ENCODE measurements at places on chromosomes 4 and X. TPM values are rescaled to one million over a fixed set of nuclear protein-coding genes. Genes with fewer than 3 reads are reported as not detected.

GRCh38 chrX:15977644-15978043, 123.0 kb upstream of the AP1S2 start:
- DNase-seq = no peak

- no peak for DNase-seq
These were observed 2.1 kb downstream of the JAKMIP1 start for GRCh38 chr4:6198278-6198677.

- DNase-seq = no peak
These were observed 68.9 kb downstream of the SH2D1A start for GRCh38 chrX:124415115-124415800.

DNA sequence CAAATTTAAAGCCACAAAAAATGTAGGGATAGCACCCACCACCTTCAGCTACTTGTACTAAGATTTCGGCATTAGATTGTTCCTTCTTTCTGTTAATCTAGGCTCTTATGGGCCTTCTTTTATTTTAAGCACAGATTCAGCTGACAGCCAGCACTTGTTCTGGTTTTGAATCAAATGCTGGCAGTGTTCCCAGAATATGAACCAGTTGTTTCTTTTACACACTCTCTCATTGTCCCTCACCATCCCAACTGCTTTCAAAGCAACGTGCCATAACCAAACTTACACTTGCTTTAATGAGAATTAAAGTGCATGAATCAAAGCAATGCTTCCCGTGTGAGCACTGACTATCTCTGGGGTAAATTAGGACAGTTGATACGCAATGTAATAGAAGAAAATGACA, 744.5 kb upstream of the FAM241A start:
- DNase-seq = no peak

The PNMA6E gene
- total RNA-seq = not detected

The CSAG2 gene
- total RNA-seq = not detected

The PDLIM3 gene
- not detected for total RNA-seq

The GSTCD gene
- 5.7 TPM for total RNA-seq

The CCDC149 gene
- 0.75 TPM for total RNA-seq

The CDKL5 gene
- total RNA-seq = 2.9 TPM

Measured in T-helper 17 cell (primary cell).